ENCODE measurements at places on chromosomes 5 and 9.
A peak's percentile ranks its signal among the peaks of the same experiment; 100 is the strongest.

GRCh38 chr5:83343299-83343698 lies 128.2 kb upstream of the VCAN start:
- no peak for DNase-seq

GRCh38 chr5:68631884-68632283 lies 416.3 kb downstream of the PIK3R1 start:
- DNase-seq, result no peak

DNA sequence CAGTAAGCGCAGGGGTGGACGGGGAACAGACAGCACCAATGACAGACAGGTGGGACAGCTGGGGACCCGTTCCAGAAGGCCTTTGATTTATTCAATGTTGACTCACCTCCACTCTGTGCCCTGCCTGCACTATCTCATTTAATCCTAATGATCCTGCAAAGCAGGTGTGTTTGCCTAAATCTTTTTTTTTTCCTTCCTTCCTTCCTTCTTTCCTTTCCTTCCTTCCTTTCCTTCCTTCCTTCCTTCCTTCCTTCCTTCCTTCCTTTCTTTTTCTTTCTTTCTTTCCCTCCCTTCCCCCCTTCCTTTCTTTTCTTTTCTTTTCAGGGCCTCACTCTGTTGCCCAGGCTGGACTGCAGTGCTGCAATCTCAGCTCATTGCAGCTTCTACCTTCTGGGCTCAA lies 17.1 kb upstream of the CORO2A start:
- DNase-seq, result no peak

- DNase-seq, result no peak
Observed at GRCh38 chr9:23622396-23622795, 203.6 kb downstream of the ELAVL2 start.

GRCh38 chr5:132655821-132656773 lies 1.9 kb upstream of the IL13 start:
- DNase-seq, result no peak

DNA sequence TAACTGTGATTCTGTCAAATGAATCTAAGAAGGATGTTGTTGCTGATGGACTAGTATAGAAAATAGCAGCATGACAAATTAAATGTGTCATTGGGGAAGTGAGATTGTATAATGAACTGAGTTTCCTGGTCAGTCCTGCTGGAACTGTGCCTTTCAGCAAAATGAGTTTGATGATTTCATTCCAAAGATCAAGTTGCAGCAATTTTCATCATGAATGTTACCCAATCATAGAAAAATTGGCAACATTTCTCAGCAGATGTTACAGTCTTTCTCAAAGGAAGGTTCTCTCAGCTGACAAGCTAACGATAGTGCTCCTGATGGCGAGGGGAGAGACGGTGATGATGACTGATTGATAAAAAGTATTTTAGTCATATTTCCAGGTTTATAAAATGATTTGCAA lies 10.7 kb downstream of the PCDHAC2 start:
- DNase-seq, result no peak

GRCh38 chr9:113948891-113949570 lies 72.9 kb downstream of the ZNF618 start:
- no peak for DNase-seq

DNA sequence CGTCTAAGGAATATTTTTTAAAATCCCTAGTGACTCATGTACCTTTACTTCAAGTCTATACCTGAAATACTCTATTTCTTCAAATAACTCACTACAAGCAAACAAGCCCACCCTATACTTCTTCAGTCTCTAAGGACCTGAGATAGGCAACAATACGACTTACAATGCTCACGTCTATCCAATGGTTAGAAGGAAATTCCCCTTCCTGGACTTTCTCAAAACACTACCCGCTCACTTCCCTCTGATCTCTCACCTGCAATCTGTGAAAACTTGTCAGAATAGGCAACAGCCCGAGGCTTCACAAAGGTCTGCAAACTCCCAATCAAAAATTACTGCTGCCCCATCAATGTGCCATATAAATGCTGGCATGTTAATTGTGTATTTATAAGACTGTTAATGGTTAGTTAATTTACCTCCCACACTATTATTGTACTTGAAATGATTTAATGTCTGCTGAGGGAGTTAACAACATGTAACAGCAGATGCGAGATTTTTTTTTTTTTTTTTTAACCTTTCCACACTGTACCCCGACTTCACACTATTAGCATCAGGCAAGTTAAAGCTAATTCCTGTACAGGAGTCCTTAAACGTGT lies 27.3 kb downstream of the MAPKAP1 start:
- DNase-seq, result no peak

GRCh38 chr5:16819522-16820167 lies 116.4 kb downstream of the MYO10 start:
- DNase-seq, result peak; percentile 69

DNA sequence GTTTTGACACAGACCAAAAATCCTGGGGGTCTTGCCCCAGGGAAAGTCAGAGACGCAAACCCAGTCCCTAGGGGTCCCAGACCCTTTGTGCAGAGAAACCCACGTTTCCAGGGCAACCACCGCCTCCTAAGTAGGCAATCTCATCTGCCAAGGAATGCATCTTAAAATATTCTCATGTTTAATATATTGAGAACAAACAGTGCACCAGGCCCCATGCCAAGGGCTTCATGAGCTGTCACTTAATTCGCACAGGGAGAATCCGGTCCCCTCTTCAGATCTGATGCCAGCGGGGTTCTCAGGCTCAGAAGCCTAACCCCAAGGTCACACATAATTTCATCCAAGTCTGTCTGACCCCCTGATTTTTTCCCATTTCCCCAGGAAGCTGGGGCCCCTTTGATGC lies 28.8 kb downstream of the CPLX2 start:
- DNase-seq, result no peak

DNA sequence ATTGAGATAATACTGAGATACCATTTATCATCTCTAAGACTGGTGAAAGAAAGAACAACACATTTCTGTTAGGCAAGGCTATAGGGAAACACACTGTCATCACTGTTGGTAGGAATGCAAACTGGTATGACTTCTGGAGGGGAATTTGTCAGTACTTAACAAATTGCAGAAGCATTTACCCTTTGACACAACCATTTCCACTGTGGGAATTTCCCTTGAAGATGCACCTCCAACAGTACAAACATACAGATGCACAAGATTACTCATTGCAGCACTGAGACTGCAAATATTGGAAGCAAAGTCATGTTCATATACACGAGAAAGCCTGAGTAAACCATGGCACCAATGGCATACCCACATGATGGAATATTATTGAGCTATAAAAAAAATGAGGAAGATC lies 17.6 kb downstream of the GM2A start:
- peak; percentile 25 for DNase-seq

GRCh38 chr9:8115570-8115969 lies 316.0 kb upstream of the DMAC1 start:
- no peak for DNase-seq

DNA sequence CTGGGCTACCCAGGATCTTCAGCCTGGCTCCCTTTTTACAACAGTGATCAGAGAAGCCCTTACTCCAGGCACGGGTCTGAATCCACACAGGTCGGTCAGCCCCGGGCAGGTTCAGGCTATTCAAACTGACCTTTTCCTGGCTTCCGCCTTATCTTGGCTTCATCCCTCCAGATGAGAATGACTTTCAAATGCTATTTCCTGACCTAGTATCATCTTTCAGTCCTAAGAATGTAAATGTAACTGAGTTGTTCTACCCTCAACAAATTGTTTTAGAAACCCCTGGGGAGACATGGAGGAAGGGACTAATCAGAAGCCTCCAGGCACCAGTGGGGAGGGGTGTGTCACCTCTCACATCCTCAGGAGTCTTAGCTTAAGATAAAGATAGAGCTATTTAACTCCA lies 213.2 kb downstream of the EPB41L4A start:
- DNase-seq, result no peak

DNA sequence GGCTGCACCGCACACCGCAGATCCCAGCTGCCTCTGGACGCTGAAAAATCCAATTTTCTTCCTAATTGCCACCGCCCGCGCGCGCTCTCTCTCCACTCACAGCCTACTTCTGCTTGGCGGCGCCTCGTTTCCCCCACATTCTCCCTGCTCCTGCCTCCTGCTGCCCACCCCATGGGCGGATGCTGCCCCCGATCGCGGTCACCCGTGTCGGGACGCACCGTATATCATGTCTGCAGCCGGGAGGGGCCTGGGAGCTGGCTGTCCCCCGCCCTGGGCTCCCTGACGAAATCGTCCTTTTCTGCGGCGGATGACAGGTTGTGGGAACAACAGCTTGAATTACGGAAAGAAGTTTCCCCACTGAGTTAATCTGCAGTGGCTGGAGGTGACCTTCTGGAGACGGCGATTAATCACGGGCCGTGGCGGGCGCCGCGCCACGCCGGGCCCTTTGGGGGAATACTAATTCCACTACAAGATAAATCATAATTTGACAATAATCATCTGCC lies 36.3 kb upstream of the PSD2 start:
- DNase-seq, result no peak

- peak; percentile 75 for DNase-seq
Observed at GRCh38 chr5:55994495-55994997, at the start of gene IL6ST. IL6ST (minus strand) TSS chr5:55994963; CDS start chr5:55976278, 18,685 bp downstream.

DNA sequence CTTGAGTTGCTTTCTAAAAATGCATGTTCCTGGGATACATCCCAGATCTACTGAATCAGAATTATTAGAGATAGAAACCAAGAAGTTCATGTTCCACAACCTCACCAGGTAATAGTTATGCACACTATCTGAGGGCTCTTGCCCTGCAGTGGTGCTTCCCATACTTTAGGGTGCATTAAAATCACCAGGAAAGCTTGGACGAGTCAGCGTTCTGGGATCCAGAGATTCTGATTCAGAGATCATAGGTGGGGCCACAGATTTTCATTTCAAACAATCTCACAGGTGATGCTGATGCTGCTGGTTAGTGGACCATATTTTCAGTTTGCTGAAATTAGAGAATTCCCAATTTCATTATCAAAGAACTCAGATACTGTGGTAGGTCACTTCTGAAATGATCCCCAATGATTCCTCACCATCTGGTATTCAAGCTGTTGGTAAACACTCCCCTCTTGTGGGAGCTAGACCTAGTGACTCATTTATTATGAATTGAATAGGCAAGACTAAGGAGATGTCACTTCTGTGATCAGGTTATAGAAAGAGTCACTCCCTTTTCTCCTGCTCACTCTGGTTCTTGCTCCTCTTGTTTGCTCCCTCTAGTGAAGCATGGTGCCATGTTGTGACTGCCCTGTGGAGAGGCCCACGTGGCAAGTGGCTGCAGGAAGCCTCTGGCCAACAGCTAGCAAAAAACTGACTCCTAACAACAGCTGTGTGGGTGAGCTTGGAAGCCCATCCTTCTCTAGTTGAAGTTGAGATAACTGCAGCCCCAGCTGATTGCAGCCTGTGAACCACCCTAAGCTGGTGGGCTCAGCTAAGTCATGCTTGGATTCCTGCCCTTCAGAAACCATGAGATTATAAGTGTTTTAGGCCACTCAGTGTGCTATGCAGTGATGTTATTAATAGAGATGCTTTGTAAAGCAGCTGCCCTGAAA lies 59.8 kb downstream of the SH3TC2 start:
- peak; percentile 86 for DNase-seq

DNA sequence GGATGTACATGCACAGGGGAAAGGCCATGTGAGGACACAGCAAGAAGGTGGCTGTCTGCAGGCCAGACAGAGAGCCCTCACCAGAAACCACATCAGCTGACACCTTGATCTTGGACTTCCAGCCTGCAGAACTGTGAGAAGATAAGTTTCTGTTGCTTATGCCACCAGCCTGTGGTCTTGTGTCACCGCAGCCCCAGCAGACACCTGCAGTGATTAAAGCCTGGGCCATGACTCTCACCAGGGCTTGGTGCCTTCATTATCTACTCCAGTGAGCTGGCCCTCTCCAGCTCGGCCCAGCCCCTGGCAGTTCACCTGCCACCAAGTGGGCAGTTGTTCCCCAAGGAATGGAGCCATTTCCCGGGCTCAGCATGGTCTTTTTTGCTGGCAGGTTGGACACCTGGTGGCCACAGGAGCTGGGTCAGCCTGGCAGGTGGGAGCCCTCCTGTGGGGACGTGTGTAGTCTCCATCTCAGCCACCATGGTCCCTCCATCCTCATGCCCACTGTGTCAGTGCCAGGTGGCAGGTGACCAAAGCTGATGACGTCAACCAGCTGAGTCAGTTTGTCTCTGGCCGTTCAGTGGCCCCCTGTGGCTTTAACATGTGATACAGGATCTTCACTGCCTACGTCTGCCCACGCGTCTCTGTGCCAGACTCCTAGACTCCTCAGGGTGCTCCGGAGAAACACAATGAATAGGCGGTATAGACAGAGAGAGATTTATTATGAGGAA lies 99.9 kb upstream of the PPP1R26 start:
- no peak for DNase-seq

- DNase-seq, result no peak
Observed at GRCh38 chr5:179328291-179328690, 17.0 kb downstream of the ADAMTS2 start.

DNA sequence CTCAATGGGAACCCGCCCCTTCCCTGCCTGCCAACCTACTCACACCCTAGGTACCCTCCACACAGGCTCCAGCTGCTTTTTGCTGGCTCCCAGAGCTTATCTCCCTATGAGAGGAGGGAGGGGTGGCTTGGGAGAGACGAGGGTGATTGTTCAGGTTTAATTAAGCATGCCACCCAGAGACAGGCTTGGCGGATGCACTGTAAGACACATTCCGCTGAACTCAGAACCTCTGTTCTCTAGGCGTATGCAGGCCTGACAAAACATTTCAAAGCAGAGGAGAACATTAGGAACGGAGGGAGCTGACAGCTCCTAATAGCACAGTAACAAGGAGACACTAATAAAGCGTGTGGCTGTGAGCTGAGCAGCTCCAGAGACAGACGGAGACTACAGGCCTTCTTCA lies 80.1 kb downstream of the TRIM32 start:
- no peak for DNase-seq

- DNase-seq, result peak; percentile 59
Observed at GRCh38 chr5:27450607-27451006, 412.2 kb upstream of the CDH9 start.

GRCh38 chr5:62093976-62094375 lies 212.0 kb upstream of the KIF2A start:
- DNase-seq, result no peak

GRCh38 chr9:129143031-129143927 lies 32.1 kb downstream of the PTPA start:
- peak; percentile 86 for DNase-seq

DNA sequence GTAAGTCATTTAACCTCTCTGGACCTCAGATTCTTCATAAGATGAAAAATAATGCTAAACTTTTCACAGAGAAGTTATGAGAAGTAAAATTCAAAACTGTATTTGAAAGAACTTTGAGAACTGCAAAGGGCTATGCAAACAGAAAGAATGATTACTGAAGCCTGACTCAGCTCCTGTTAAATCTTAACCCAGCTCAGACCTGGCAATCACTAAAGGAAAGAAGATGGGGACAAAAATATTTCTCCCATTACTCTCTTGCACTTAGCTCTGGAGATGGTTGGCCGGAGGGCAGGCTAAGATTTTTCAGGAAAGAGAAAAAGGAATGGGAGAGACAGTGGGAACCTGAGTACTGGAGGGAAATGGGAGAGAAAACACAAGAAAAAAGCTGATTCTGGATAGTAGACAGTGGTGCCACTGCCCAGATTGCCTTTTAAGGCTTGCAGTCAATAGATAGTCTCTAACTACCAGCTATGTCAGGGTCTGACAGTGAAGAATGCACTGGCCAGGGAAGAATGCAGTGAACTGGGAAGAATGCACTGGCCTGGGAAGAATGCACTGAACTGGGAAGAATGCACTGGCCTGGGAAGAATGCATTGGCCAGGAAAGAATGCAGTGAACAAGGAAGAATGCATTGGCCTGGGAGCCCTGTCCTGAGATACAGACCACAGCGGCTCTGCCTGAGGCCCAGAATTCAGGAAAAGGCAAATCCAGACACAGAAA lies 25.2 kb upstream of the CEMIP2 start:
- DNase-seq, result peak; percentile 8

- no peak for DNase-seq
Observed at GRCh38 chr9:117101008-117101407, 313.8 kb downstream of the ASTN2 start.

- peak; percentile 90 for DNase-seq
Observed at GRCh38 chr5:78359831-78360673, at the start of gene SCAMP1. SCAMP1 (plus strand) TSS chr5:78360617; CDS start chr5:78360672, 55 bp downstream.

Measured in HCEC 1CT (cell line).